Lung (tissue), 17 donors: ENCODE measurements at places on chromosomes 5 and 9. TPM values are rescaled to one million over a fixed set of nuclear protein-coding genes. Genes with fewer than 3 reads are reported as not detected.

NSG2 gene
- polyA plus RNA-seq: 0.13 TPM

SLC4A9 gene
- polyA plus RNA-seq: 0.06 TPM

LCN1 gene
- polyA plus RNA-seq: not detected

FCN2 gene
- 0.20 TPM for polyA plus RNA-seq

THBS4 gene
- polyA plus RNA-seq: 0.79 TPM

SELENOP gene
- 211 TPM for polyA plus RNA-seq

GTF2H2C gene
- polyA plus RNA-seq: 21.4 TPM
